ENCODE measurements at places on chromosomes 4 and X. TPM values are rescaled to one million over a fixed set of nuclear protein-coding genes. Genes with fewer than 3 reads are reported as not detected.

EFHC2 gene
- not detected for total RNA-seq

MAPK10 gene
- total RNA-seq, result 0.51 TPM

DNA sequence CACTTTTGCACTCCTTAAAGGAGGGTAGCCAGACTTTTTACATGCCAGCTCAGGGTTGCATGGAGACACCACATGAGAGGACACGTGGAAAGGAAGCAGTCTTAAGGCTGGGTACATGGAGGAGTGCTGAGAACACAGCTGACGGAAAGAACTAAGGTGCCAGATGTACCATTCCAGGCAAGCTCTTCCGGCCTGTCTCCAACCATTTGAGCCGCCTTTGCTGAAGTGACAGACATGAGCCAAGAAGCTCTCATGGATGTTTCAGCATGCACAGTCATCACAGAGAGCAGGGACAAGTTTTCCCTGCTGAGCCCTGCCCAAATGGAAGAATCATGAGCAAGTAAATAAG is 83.4 kb upstream of the BMP2K start:
- no peak for DNase-seq

DNA sequence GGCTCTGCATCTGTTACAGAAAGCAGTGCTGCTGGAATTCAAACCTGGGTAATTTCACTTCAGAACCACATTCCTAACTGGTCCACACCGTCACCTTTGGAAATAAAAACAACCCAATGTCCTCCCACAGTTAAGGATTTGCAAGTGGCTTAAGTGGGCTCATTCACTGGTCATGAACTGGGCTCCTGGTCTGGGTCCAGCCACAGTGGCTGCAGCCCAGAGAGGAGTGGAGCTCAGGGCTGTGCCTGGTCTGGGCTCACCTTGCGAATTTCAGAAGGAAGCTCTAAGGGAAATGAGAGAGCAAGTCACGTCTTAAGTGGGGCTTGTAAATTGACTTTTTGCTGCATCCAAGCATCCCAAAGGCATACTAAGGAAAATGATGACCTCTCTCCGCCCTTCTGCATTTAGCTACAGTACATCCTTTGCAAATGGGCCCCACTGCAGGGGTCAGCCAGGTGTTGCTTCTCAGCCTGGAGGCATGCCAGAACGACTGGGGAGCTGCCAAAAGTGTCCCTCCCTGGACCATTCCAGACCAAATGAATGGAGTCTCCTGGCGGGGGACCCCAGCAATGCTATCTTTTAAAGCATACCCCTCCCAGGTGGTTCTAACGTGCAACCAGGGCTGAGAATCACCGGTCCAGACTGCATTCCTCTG is 25.6 kb upstream of the CRMP1 start:
- no peak for DNase-seq

- no peak for DNase-seq
These were observed 123.6 kb downstream of the PDHA2 start for GRCh38 chr4:95963456-95963855.

DNA sequence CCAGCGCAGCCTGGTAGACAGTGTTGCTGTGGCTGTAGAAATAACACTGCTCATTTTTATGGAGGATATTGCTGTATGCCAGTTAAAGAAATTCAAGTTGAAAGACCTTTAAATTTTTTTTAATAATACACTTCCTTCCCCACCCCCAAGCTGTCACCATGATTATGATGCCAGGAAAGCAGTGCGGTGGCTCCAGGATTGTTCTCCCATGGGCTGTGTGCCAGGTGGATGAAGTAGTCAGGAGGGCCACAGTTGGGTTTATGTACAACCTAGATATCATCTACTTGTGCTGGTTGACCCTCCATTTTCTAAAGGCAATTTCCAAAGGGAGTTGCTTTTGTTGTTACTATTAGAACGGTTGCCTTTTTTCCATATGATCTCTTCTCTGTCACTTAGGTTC is 136.6 kb downstream of the AFF1 start:
- peak; percentile 43 for DNase-seq

DNA sequence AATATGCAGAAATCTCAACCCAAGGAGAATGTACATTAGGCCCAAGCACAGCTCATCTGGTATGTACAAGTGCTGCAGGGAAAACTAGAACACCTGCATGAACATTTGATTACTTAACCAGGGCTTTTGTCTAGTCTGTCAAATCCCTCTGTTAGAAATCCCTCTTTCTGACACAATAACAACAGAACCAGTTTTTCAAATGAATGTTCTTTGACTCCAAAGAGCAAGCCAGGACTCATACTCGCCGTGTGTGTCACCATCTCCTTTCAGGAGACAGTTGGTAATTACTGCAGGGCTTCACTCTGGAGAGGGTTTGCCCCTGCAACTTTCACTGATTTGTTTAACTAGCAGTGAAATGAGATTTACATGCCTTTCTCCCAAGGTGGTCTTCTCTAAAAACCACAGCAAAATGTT is 143.0 kb upstream of the FAM241A start:
- no peak for DNase-seq

- DNase-seq, result no peak
These were observed 669.8 kb downstream of the IQCM start for GRCh38 chr4:149145803-149146202.

- peak; percentile 38 for DNase-seq
These were observed 1.5 kb downstream of the PLA2G12A start for GRCh38 chr4:109728385-109728784.

- DNase-seq, result no peak
These were observed 62.8 kb downstream of the SNX25 start for GRCh38 chr4:185272245-185272644.

Measured in HT-29 (cell line).